ENCODE measurements at places on chromosomes 4 and X.

DNA sequence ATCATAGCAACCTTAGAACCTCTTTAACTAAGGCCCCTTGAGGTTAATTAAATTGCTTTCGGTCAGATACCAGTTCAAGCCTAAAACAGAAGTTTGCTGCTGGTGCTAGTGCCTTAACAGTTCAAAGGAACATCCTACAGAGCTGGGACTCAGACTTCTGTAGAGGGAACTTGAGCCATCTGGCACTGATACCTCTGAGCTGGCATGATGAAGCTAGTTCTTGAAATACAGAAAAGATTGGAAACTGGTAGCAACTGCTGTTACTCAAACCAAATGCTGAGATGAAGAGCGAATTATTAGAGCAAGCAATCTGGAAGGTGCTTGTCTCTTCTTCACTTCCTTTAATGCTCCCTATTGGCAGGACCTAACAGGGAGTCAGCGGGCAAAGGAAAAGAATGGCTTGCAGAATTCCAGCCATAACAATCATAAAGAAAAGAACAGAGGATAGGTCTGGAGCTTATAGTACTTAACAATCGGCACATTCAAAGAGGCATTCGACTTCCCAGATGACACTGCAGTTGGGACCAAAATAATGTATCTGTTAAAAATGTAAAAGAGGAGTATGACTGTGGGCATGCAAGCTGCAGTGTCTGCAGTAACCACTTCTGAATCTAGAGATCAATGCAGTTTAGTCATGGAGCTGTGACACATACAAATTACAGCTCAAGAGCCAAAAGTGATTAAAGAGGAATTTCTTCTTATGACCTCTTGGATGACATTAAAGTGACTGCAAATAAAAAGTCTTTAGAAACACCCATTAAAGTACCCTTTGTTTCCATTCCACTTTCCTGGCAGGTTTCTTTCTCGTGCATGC, 298.9 kb downstream of the PDGFC start:
- no peak for DNase-seq

GRCh38 chr4:2126309-2127043, 67.3 kb downstream of the NAT8L start:
- DNase-seq: no peak

DNA sequence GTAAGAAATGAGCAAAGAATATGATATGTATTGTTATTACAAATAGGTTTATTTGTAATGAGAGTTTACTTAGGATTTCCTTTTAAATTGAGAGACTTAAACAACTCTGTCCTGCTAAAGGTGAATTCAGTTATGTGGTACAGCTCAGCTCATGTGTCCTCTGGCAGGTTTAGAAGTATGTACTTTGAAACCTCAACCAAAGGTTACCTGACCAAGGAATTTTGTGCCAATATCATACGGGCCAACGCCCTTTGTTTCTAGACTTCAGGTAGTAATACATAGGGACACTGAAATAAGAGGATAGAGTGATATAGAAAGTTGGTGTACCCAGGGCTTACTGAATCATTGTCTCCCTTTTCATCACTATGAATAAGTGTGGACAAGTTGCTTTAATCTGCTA, 25.7 kb downstream of the SLAIN2 start:
- DNase-seq: no peak

DNA sequence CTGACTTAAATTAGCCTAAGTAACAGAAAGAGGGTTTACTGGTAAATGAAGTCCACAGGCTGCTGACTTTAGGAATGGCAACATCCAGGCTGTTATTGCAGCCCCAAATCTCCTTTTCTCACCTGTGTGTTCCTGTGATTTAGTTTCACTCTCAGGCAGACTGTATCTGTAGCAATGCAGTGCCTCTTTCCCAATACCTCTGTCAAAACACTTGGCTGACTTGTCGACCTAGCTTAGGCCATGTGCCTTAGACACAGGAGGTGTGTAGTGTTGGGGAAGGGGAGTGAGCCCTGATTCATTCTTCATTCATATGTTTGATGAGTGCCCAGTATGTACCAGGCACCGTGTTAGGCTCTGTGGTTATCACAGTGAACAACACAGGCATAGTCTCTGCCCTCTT, 46.9 kb downstream of the JADE3 start:
- no peak for DNase-seq

DNA sequence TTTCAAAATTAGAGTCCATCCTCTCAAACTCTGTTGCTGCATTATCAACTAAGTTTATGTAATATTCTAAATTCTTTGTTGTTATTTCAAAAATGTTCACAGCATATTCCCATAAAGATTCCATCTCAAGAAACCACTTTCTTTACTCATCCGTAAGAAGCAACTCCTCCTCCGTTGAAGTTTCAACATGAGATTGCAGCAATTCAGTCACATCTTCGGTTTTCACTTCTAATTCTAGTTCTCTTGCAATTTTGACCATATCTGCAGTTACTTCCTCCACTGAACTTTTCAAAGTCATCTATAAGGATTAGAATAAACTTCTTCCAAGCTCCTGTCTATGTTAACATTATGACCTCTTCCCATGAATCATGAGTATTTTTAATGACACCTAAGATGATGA, 216.6 kb upstream of the SLC7A11 start:
- DNase-seq: no peak

DNA sequence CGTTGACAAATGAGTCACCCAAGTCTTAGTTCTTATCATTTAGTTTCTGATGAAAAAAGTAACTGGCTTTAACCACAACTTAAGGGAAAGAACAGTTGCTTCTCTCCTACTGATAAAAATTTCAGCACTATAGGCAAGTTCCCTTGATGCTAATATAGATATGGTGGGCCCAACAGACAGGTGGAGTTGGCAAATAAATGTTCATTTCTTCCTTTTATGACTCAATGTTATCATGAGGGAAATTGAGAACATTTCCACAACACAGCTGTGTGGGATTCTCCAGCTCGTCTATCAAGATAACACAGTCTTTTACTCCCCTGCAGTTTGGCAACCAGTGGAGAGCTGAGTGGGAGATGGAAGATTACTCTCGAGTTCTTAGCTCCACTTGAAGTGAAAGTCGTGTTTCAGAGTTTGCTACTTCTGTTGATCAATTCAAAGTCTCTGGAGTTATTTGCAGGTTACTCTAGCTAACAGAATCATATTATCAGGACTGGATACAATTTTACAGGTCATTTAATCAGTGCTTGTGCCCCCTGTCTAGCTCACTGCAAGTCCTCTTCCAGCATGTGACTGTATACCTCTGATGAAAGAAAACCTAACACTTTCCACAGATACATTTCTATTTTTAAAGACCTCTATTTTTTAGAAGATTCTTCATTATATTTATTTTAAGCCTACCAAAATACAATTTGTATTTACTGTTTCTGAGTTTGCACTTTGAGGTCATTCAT, 270.6 kb upstream of the GK2 start:
- DNase-seq: no peak

GRCh38 chrX:80120335-80120734, 105.8 kb downstream of the TBX22 start:
- DNase-seq: no peak

- no peak for DNase-seq
Measured at GRCh38 chrX:112681976-112682375, 2.2 kb upstream of the LHFPL1 start.

GRCh38 chr4:13903901-13904300, 276.4 kb upstream of the BOD1L1 start:
- no peak for DNase-seq

DNA sequence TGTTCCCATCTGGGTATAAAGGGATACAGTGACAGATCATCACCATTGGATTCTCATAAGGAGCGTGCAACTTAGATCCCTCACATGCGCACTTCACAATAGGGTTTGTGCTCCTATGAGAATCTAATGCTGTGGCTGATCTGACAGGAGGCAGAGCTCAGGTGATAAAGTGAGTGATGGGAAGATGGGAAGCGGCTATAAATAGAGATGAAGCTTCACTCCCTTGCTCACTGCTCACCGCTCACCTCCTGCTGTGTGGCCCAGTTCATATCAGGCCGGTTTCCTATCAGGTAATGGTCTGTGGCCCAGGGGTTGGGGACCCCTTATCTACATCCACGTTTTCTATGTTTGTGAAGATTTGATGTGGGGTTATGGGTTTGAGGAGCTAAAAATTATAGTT, 43.7 kb downstream of the FAT4 start:
- no peak for DNase-seq

DNA sequence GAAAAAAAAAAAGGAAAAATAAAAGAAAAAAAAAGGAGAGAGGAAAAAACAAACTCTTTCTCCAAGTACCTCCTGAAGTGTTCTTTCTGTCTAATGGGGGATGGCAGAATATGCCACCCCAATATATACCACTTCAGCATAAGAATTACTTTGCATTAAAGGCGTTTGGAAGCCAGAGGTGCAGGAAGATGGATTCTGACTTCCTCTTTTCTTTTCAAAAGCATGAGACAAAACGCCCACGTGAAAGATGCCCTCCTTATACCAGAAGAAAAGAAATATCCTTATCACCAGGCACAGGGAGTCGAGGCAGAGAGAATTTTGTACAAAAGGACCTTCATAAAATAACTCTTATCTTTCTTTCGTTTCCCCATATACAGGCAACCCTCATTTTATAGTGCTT, 40.9 kb downstream of the COX18 start:
- no peak for DNase-seq

GRCh38 chrX:153969125-153969903, 2.3 kb downstream of the HCFC1 start:
- DNase-seq: no peak

GRCh38 chr4:53055716-53056403, 193.7 kb downstream of the RASL11B start:
- DNase-seq: no peak

DNA sequence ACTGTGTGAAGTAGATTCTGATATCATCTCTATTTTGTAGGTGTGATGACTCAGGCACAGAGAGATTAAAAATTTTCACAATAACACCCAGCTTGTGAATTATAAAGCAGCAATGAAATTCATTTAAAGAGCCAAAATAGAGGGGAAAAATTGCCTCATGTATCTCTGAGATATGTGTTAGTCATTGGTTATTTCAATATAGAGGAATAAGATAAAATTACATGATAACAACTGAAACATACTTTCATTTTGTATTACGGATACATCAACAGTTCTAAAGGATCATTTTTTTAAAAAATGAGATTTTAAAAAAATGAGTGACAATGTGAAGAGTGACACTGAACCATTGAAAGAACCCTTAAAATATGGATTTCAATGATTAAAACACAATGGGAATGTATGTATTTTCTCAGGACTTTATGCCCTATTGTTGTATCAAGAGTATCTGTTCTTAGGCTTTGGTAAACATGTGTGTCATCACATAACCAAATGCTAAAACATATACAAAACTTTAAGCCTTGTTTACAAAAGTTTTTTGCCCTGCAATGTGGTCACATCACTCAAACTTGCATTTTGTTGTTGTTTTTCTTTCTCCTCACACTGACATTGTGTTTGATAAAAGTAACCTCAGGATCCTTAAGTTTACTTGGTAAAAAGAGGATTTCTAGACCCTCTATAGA, 221.3 kb downstream of the ANTXR2 start:
- DNase-seq: no peak

DNA sequence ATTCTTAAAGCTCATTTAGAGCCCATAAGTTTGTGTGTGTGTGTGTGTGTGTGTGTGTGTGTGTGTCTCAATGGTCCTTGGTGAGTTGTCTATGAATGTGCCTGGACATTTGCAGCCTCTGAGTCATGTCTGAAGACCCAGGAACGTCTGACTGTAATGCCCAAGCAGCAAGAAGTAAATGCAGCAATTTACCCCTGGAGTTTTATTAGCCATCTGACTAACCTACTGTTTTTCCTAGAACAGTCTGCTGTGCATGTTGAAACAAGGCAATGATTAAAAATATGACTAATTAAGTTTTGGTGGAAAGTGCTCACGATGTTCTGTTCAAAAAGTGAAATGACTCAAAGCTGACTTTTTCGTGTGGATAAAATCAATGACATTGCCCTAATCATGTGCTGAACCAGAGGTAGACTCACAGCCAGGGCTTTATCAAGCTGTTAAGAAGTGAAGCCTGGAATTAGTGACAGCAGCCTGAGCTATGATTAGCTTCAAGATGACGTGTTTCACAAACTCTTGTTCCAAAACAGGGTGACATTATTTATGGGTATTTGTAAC, 201.6 kb downstream of the CPE start:
- no peak for DNase-seq

DNA sequence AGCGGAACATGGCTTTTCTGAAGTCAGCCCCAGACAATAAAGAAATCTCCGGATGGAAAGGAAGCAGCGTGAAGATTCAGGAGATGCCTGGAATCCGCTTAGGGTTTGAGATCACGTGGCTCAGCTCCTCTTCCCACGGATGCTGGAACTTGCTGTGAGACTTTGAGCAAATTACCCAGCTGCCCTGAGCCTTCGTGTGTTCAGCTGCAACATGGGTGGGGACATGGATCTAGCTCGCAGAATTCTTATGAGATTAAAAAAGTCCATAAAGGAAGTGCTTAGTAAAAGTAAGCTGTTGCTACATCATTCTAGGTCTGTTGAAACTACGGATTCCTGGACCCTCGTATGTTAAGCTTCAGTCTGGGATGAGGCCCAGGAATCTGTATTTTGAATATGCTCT, 55.7 kb upstream of the STIM2 start:
- no peak for DNase-seq

DNA sequence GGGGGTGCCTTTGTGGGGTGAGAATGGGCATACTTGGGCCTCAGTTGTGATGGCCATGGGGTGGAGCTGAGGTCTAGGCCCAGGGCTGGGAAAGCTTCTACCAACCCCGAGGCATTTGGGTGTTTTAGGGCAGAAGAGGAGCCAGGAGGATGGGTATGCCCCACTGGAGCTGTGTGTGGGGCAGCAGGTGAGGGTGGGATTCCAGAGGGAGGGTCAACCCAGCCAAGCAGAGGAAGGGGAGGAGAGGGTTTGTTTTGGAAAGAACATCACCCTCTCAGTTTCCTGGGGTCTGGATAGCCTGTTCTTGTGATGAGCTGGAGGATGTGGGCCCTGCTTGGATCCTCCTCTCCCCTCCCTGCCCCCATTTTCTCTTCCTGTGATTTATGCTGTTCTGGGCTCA, 620 bp downstream of the IL9R start:
- DNase-seq: no peak

- no peak for DNase-seq
Measured at GRCh38 chrX:65987811-65988210, 52.1 kb downstream of the VSIG4 start.

DNA sequence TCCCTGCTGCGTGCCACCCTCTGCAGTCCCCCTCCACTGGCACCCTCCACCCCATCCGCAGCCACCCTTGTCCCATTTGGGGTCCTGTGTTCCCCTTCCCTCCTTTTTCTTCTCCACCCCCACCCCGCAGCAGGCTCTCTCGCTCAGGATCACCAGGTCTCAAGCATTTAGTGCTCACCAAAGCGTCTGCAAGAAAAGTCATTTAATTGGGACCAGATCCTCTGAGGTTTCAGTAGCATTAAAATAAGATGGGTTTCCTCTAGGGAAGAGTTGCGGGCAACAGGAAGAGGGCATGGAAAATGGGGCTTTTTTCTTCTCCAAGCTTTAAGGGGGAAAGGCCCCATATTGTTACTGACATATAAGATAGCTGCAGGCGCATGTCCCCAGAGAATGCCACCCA, 4.9 kb upstream of the HAUS7 start:
- DNase-seq: no peak

Data from CD4-positive, alpha-beta memory T cell (primary cell).